ENCODE measurements at places on chromosomes 12 and 14. TPM values are rescaled to one million over a fixed set of nuclear protein-coding genes. Genes with fewer than 3 reads are reported as not detected.

The DPPA3 gene
- total RNA-seq = not detected

The NRDE2 gene
- 8.9 TPM for total RNA-seq

The PLCZ1 gene
- not detected for total RNA-seq

The SALL2 gene
- total RNA-seq = 1.4 TPM

The OAS3 gene
- total RNA-seq = 29.8 TPM

The IL31 gene
- total RNA-seq = not detected

The SERPINA9 gene
- total RNA-seq = not detected

The NID2 gene
- total RNA-seq = 16.7 TPM

The SCARB1 gene
- 112 TPM for total RNA-seq

The TEX52 gene
- not detected for total RNA-seq

The ACSS3 gene
- total RNA-seq = not detected

The EGLN3 gene
- total RNA-seq = 3.9 TPM

The CCDC196 gene
- total RNA-seq = not detected

The ZNF84 gene
- total RNA-seq = 15.7 TPM

The DGLUCY gene
- 14.3 TPM for total RNA-seq

The CCDC38 gene
- 0.06 TPM for total RNA-seq

The GALNT16 gene
- total RNA-seq = 3.6 TPM

The CRIP1 gene
- 1,885 TPM for total RNA-seq

The LGR5 gene
- not detected for total RNA-seq

The C12orf60 gene
- 1.8 TPM for total RNA-seq

The LALBA gene
- total RNA-seq = not detected

The HAL gene
- total RNA-seq = 0.06 TPM

The VRTN gene
- not detected for total RNA-seq

The ADGRD1 gene
- total RNA-seq = 0.57 TPM

The DNAH10 gene
- 0.36 TPM for total RNA-seq

The TSHR gene
- not detected for total RNA-seq

The CALCOCO1 gene
- 19.3 TPM for total RNA-seq
